ENCODE measurements at places on chromosomes 12 and 14.

GRCh38 chr12:78210894-78211302 lies 380.2 kb downstream of the NAV3 start:
- DNase-seq, result no peak

- no peak for DNase-seq
Observed at GRCh38 chr14:23580152-23580926, 1.7 kb upstream of the JPH4 start.

- no peak for DNase-seq
Observed at GRCh38 chr12:88566430-88566829, 13.8 kb downstream of the KITLG start.

DNA sequence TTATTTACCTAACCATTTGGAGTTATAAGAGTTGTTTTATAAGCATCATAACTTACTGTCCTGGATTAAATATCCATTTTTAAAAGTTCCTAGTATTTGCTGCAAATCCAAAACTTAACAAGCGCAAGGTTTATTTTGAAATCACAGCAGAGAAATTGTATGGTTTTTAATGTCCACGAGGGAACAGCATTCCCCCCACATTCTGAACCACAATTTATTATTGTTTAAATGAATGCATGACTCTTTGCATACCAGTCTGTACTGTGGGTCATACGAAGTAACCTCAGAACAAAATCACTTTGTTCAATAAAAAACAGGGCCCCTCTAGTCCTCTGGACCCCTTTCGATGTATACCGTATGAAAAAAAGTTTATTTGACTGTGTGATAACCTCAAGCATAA lies 75.9 kb downstream of the DACT1 start:
- DNase-seq, result no peak

- DNase-seq, result no peak
Observed at GRCh38 chr12:71430756-71431155, 8.8 kb upstream of the LGR5 start.

DNA sequence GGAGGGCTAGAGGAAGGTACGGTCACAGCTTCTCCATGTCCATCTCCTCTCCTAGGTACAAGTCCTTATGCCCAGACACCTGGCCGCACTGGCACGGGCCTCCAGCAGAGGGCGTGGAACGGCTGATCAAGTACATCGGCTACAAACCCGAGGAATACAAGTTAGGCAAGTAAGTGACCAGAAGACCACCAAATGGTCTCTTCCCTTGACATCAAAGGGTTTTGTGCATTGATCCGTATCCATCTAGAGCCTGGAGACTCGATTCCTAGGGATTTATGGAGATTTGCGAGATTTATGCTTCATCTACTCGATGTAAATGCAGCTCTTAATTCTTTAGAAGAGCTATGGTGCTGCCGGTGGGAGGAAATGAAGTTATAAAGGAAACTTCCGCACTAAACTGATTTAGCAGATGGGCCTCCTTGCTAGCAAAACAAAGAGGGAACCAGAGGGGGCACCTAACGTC lies 44.2 kb downstream of the KCTD10 start:
- DNase-seq, result no peak

GRCh38 chr12:83769151-83769550 lies 1082.4 kb downstream of the TMTC2 start:
- no peak for DNase-seq

DNA sequence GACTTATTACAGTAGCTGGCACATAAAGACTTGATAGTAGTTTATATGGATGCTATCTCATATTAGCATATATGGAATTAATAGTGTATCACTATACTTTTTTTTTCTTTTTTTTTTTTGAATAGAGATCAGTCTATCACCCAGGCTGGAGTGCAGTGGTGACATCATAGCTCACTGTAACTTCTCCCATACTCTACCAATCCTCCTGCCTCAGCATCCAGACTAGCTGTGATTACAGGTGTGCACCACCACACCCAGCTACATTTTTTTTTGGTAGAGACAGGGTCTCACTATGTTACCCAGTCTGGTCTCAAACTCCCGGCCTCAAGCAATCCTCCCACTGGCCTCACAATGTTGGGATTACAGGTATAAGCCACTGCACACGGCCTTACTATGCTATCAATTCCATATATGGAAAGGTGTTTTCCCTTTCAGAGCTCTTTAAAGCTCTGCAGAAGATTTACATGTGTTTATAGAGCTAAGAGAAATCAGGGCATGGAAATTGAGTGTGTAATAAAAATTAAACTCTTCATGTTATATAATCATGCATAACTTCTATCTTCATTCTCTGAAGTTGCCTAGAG lies 1.8 kb upstream of the TBK1 start:
- no peak for DNase-seq

Measured in cortex of kidney (tissue), 1 donor.